Activated CD4-positive, alpha-beta T cell treated with anti-CD3 and anti-CD28 coated beads, Interleukin-2, amount 50 U/mL, for 16 hours (primary cell): ENCODE measurements at places on chromosomes 4 and X.

DNA sequence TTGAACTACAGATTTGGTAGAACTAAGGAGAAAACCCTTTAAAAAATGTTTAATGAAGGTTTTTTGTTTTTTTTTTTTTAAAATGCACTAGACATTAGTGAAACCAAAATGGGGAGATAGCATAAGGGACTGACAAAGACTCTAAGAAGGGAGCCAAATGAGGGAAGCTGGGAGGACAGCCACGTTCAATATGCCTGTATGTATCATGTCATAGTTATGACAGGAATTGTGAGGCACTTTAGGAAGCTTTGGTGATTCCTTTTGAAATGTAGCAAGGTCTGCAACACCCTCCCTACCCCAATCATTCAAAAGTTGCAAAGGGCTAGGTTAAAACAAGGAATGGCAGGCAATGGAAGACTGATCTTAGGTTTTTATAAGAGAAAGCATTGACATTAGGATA is 526.0 kb downstream of the TLL1 start:
- DNase-seq = no peak

DNA sequence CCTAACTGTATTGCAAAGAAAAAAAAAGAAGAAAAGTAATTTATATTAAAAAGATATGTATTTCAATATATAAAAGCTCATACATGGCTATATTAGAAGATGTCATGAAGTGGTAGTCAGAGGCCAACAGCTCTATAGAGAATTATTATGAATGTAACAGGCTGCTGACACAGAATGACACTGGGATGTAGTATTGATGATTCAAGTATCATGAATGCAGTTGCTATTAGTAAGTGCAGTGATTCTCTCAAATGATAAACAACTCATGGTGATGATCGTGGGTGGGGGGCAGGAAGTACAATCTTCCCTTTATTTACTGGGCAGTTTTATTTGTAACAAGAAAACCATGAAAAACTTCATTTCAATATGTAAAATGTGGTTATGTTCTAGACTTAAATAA is 124.6 kb downstream of the COL4A6 start:
- no peak for DNase-seq

DNA sequence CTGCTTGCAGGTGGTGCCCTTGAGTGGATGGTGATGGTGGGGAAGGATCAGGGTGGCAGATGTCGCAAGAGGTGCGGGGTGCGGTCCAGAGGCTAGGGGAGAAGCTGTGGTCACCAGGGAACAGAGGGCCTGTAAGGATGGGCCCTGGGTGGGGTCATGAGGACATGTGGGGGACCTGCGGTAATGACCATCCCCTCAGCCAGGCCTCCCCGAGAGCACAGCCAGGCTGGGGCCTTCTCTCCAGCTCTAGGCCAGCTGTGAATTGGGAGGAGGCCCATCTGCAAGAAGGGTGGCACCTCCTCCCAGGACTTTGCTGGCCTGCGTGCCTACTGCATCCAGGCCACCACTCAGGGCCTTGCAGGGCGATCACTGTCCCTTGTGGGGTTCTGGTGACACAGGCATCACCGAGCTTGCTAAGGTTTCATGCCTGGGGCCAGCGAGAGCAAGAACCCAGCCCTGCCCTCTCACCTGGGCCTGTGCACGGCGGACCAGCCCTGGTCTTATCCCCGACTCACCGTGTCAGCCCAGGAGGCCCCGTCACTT is 34.1 kb upstream of the MXD4 start:
- DNase-seq = no peak

DNA sequence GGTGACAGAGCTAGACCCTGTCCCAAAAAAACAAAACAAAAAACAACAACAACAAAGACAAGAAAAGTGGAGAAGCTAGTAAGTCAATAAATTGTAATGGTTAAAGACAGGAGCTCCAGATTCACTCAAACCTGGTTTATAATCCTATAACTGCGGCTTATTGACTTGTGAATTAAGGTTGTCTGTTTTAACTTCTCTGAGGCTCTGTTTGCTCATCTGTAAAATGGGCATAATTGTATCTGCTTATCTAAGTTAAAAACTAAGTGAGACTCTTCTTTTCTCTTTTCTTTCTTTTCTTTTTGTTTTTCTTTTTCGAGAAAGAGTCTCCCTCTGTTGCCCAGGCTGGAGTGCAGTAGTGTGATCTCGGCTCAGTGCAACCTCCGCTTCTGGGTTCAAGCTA is 84.9 kb downstream of the SOWAHB start:
- DNase-seq = no peak

DNA sequence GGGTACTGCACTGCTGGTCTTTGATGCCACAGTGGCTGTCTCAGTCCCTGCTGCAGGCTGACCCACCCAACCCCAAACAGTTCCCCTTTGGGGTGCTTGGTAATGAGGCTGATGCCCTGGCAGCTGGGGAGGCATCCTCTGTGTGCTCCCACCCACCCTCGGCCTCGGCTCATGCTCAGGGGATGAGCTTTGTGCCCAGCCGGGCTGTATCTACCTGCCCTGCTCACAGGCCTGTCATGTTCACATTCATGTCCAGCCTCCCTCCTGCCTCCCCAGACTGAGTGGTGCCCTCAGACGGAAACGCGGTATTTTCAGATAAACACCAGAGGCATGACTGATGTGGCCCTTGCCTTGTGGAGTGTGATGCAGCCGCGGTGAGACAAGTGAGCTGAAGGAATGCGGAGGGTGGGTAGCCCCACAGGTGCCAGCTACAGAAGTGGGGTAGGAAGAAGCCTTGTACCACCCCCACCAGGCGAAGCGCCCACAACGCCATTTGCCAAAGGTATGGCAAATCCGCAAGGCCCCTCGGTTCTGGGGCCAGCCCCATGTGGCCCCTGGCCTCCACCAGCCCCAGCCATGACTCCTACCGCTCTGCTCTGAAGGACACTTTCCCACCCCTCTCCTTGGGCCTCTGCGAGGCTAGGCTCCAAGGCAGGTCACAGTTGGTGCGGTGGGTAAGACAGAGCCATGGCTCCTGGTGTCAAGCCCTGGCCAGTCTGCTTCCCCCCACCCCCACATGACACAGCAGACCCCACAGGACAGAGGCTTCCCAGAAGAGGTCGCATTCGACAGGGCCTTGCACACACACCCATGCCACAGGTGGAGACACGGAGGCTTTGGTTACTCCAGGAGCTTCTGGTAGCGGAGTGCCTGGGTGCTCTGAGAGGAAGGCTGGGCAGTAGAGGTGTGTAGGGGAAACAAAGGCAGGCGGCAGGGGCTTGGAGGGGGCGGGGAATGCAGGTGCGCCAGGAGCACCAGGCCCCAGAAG is 1.8 kb upstream of the RENBP start:
- DNase-seq = no peak

- no peak for DNase-seq
These were observed 114.2 kb downstream of the PALLD start for GRCh38 chr4:168610911-168611530.

DNA sequence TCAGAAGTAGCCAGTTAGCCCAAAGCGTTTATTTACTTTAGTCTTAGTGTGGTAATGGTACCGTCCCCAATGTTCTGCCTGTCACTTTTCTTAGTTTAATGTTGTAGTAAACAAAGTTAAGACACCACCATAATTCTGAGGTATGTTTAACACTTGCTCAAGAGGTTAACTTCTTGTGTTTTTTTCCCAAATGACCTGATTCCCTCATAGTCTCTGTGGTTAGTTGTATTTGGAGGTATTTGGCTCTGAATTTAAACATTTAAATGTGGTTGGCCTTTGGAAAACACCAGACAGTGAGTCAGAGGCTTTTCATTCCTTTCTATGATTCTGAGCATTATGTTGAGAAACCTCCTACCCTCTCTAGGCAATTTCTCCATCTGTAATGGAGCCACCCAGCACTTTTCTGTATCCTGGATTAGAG is 47.9 kb downstream of the CXCL1 start:
- no peak for DNase-seq

- DNase-seq = no peak
These were observed 194.9 kb downstream of the PALLD start for GRCh38 chr4:168691631-168692369.

GRCh38 chrX:75181721-75182120 is 25.6 kb upstream of the ABCB7 start:
- DNase-seq = no peak
